Suprapubic skin (tissue), 4 donors: ENCODE measurements at places on chromosomes 6 and 20. TPM values are rescaled to one million over a fixed set of nuclear protein-coding genes. Genes with fewer than 3 reads are reported as not detected.
A peak's percentile ranks its signal among the peaks of the same experiment; 100 is the strongest.

- DNase-seq, result peak; percentile 75
- H3K36me3 ChIP-seq, result no peaks in the 10 kb centered on the region
- H3K4me3 ChIP-seq, result peak overlapping the region; percentile 71
- peaks cover 33% of the 10 kb centered on the region for H3K4me1 ChIP-seq
- H3K27ac ChIP-seq, result peak overlapping the region; percentile 94
Observed at GRCh38 chr6:2990248-2990931, 9.3 kb upstream of the NQO2 start.

- no peaks in the 10 kb centered on the region for H3K4me1 ChIP-seq
- H3K36me3 ChIP-seq, result no peaks in the 10 kb centered on the region
- peak; percentile 5 for DNase-seq
- peaks cover 3% of the 10 kb centered on the region for H3K27me3 ChIP-seq
- H3K4me3 ChIP-seq, result no peak overlapping the region
Observed at GRCh38 chr20:24816907-24817306, 132.2 kb upstream of the CST7 start.

- H3K36me3 ChIP-seq, result no peaks in the 10 kb centered on the region
- peaks cover 20% of the 10 kb centered on the region for H3K4me1 ChIP-seq
- no peak overlapping the region for H3K27ac ChIP-seq
- H3K4me3 ChIP-seq, result no peak overlapping the region
- no peaks in the 10 kb centered on the region for H3K27me3 ChIP-seq
Observed at GRCh38 chr6:2158596-2159271, 86.7 kb downstream of the GMDS start.

DNA sequence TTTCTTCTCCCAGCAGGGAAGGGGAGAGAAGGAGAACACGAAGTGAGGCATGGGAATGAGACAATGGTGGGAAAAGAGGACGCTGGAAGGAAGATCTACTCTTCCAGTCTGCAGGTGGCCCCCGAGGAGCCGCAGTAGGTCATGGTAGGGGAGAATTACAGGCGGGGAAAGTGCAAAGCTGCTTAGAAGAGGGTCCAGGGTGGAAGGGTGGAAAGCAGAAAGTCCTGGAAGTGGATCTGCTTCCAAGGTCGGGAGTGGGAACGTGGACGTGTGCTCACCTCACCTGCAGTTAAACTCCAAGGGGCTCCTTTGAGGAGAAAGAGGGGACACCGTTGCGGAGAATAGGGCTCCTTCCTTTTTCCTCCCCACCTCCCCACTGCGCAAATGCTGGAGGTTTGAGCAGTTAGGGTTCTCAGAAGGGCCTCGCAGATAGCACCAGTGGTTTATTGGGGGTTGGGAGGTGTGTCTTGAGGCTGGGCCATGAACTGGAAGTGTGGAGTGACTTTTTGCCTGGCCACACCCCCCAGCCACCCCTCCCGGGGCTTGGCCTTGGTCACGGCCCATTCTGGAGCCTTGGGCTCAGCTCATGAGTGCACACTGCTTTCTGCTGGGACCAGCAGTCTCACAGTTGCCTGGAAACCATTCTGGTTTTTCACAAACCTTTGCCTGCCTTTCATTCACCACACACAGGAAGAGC, 100.4 kb upstream of the MLN start:
- H3K27me3 ChIP-seq, result peaks cover 18% of the 10 kb centered on the region
- no peak overlapping the region for H3K27ac ChIP-seq
- peaks cover 8% of the 10 kb centered on the region for H3K4me1 ChIP-seq
- DNase-seq, result no peak

GRCh38 chr6:149217466-149217888, 100.0 kb upstream of the TAB2 start:
- no peak overlapping the region for H3K27ac ChIP-seq
- H3K4me1 ChIP-seq, result no peaks in the 10 kb centered on the region
- H3K36me3 ChIP-seq, result no peaks in the 10 kb centered on the region

GRCh38 chr20:55513954-55514353, 491.4 kb downstream of the CBLN4 start:
- no peaks in the 10 kb centered on the region for H3K4me1 ChIP-seq
- no peak overlapping the region for H3K27ac ChIP-seq
- no peak overlapping the region for H3K4me3 ChIP-seq
- no peaks in the 10 kb centered on the region for H3K36me3 ChIP-seq
- no peaks in the 10 kb centered on the region for H3K27me3 ChIP-seq

CTAGE9 gene
- total RNA-seq, result not detected

OR2B6 gene
- total RNA-seq, result not detected

GRCh38 chr6:158631678-158632537, 12.6 kb downstream of the DYNLT1 start:
- peaks cover 47% of the 10 kb centered on the region for H3K36me3 ChIP-seq
- peak; percentile 89 for DNase-seq
- peaks cover 13% of the 10 kb centered on the region for H3K4me1 ChIP-seq
- H3K4me3 ChIP-seq, result no peak overlapping the region
- H3K27ac ChIP-seq, result peak overlapping the region; percentile 61
